ENCODE measurements at places on chromosomes 2 and 18.
A peak's percentile ranks its signal among the peaks of the same experiment; 100 is the strongest.

GRCh38 chr18:7038330-7038851, 79.2 kb downstream of the LAMA1 start:
- DNase-seq: no peak

GRCh38 chr2:95007031-95007609, 18.4 kb upstream of the MAL start:
- DNase-seq: no peak

GRCh38 chr18:24530630-24531111, 70.2 kb downstream of the HRH4 start:
- DNase-seq: no peak

DNA sequence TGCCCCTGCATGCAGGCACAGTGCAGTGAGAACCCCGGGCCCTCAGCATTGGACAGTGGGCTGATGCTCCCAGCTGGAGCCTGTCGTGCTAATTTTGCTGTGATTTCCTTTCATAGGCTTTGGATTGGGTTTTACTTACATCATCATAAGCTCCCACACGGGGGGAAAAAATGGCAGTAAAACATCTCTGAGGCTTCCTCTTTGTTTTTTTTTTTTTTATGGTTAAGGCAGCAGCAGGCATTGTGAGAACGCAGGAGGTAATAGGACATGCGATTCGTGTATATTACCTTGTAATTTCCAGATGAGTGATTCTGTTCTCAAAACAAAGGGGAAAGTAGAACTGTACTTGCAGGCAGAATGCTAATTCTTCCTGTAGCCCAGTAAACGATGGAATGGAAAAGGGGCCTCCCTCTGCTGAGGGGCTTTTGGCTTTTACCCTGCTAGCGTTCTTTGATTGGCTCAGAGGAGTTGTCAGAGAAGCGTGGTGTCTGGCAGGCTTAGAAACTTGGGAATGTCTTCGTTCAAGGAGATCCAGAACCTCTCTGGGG, 89.7 kb downstream of the NPAS2 start:
- no peak for DNase-seq

DNA sequence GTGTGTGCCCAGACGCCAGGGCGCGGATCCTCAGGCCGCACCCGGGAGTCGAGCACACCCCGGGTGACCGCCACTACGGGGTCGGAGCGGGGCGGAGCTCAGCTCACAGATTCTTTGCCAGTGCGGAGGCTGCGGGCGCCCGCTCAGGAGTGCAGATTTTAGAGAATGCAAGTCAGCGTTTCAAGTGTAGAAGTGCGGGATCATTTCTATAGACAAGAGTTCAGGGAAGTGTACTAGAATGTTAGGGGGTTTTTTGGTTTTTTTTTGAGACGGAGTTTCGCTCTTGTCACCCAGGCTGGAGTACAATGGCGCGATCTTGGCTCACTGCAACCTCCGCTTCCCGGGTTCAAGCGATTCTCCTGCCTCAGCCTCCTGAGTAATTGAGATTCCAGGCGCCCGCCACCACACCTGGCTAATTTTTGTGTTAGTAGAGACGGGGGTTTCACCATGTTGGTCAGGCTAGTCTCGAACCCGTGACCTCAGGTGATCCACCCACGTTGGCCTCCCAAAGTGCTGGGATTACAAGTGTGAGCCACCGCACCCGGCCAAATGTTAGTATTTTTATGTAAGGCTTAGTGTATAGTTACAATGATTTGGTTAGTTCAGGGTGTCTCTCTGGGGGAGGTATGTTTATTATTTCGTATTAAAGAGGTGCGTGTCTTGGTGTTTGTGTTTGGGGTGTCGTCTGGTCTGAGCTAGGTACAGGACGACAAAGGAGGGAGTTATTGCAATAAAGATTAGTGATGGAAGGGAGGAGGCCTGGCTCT, 619 bp upstream of the FAM168B start:
- no peak for DNase-seq

GRCh38 chr18:80106482-80107051, 2.5 kb upstream of the ADNP2 start:
- no peak for DNase-seq

GRCh38 chr2:51959696-51960095, 927.8 kb upstream of the NRXN1 start:
- DNase-seq: no peak

GRCh38 chr2:102313950-102314349, 2.6 kb downstream of the IL1RL1 start:
- DNase-seq: no peak

DNA sequence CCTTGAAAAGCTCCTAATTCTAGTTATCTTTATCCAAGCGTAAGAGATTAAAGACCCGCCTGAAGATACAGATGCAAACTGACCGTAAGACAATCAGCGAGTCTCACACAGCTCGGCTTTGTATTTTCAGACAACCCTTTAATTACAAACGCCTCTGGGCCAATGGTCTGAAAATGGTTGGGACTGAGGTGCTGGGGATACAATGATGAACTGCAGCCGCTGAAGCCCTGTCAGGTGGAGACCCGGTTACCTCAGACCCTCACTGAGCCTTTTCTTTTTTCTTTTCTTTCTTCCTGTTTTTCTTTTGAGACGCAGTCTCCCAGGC, 715 bp upstream of the CFAP36 start:
- DNase-seq: no peak

DNA sequence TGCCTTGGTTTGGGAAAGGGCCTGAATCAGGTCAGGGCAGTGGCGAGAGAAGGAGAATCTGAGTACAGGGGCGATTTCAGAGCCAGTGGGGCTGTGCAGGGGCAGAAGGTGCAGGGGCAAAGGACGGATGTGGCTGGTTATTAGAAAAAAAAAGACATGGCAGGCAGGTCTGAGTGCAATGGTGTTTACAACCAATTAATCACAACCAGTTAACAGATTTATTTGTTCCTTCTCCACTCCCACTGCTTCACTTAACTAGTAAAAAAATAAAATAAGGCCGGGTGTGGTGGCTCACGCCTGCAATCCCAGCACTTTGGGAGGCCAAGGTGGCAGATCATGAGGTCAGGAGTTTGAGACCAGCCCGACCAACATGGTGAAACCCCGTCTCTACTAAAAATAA, 5.5 kb downstream of the TNFRSF11A start:
- no peak for DNase-seq

- DNase-seq: no peak
Observed at GRCh38 chr2:60337142-60337497, 216.3 kb downstream of the BCL11A start.

DNA sequence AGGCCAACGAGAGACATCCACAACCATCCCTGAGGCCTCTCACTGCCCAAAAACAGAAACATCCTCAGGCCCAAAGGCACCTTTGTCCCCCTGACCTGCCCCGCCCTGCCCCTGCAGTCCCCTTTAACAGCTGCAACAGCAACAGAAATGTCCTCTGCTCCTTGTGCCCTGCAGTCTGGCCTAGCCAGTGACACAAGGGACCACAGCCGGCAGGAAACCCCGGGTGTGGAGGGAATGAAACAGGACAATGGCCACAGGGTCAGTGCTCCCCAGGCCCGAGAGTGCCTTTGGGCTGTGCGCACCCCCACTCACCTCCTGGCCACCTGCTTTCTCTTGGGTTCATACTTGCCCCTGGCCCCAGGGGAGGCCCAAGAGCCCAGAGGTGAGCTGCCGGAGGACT, 35.6 kb downstream of the SNED1 start:
- no peak for DNase-seq

DNA sequence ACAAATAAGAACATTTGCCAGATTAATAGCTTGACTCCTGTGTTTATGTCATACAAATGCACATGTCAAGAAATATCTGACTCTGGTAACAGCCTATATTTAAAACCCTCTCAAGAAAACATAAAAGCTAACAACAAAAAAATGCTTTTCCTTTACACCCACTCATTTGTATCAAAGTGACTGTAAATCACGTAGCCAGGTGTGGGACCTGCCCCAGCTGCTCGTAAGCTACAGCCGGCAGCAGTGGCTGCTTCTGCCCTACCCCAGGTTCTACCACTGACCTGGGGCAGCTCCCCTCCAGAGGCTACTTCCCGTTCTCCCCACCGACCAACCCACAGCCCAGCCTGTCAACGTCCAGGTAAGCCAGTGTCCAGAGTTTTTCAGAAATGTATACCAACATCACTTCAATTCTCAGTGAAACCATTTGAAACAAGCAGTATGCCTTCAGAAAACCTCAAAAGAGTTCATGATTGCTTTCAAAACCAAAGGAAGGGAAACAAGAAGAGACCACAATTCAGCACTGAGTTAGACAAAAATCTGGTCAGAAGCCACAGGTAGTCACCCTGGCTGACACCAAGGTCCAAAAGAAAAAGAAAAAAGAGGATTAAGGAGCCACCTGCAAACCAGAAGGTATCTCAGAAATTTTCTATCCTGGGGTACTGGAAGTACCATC, 40.4 kb downstream of the KIDINS220 start:
- no peak for DNase-seq

- no peak for DNase-seq
Observed at GRCh38 chr2:230266638-230267037, 41.1 kb downstream of the SP140 start.

- DNase-seq: no peak
Observed at GRCh38 chr2:151852260-151853069, 24.2 kb upstream of the ARL5A start.

- DNase-seq: no peak
Observed at GRCh38 chr2:64943387-64944150, 45.6 kb upstream of the SLC1A4 start.

DNA sequence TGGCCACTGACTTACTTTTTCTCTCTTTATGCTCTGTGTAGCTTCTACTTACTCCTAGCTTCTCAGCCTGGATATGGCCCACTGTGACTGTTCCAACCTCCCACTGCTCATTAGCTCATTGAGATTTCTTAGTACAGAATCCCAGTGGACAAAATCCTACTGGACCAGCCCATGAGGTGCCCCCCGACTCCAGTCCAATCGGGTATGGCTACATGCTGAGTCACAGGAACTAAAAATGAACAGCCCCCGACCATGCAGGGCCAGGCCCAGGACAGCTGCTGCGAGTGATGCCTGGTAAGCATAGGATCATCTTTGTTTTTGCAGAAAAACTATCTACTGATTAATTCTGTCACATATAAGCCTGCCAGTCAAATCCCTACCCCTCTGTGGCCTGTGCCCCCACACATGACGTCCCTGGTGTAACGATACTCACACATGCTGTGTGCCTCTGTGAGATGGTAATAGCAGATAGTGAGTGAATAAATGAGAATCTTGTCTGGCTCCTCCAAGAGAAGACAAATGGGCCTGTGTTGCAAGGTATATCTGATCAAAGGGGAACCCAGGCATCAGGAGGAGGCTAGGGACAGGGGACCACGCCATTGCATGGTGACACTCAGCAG, 85.9 kb upstream of the KLF7 start:
- no peak for DNase-seq

DNA sequence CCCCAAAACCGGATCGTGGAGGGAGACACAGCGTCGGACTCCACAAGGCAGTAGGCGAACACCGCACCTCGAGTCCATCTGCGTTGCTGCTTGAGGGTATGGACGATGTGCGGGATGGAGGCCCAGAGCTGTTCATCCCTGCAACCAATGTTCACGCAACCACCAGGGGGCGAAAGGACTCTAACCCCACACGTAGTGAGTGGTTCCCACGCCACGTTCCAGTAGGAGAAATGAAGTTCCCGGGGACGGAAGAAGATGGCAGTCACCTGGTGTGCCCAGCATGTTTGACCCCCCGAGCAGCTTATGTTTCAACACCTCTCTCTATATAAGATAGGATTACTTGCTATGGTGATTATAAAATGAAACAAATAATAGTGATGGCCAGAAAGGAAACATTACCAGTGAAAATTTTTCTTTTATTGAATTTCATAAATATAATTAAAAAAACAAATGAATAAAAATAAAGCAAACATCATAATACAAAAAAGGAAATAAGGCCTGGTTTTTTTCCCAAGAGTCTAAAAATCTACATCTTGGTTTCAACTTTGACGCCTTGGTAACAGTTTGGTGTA, 184.3 kb downstream of the SH3BP4 start:
- peak; percentile 56 for DNase-seq

DNA sequence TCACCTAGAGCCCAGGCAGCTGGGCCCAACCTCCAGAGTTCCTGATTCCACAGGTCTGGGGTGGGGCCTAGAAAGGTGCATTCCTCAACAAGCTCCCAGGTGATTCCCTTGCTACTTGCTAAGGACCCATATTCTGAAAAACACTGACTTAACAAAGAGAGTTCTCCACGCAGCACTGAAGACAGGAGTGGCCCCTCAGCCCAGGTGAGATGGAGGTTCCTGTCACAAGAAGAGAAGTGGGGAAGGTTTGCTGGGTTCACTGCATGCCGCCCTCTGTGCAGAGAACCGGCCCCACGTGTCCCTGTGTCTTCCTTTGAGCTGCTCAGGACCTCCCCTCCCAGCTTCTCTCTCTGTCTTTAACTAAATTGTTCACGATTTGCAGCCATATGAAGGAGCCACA, 201.4 kb upstream of the DDX18 start:
- no peak for DNase-seq

DNA sequence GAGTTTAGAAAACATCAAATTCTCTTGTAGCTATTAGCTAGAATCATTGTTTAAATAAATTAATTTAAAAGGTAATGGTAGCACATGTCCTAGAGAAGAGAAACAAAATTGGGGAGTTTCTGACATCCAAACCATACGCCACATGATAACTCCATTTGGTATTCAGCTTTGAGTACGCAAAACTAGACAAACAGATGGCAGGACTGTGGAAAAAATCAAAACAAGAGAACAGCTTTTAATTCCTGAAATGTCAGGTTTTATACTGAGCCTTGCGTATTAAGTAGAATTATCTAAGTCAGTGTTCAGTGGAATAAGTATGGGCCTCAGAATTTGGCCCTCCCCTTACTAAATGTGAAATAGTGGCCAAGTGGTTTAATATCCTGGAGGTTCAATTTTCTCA, 82.4 kb upstream of the PDE1A start:
- no peak for DNase-seq

DNA sequence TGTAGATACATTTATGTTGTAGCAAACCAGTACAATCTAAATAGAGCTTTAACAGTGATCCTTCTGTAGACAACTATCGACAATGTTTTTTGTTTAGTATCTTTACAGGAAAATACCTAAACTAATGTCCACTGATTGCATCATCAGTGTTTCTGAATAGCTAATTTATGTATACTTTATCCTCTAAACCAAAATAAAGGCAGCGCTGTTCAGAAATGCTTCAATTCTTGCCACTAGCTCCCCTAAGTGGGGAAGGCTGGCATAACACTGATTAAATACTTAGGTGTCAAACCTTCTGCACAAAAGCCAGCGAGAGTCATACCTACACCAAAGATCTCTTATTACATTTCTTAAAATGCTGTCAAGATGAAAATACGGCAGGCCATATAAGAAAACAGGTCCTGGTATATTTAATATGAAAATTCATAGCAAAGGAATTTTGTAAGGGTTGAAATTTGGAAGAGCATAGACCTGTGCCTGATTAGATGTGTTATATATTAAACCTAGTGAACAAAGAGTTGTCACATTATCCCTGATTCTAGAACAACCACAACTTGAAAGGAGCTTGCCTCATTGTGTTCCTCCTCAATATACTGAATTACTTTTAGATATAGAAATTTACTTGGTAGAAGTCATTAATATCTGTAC, 1693.4 kb upstream of the SLC39A10 start:
- no peak for DNase-seq

DNA sequence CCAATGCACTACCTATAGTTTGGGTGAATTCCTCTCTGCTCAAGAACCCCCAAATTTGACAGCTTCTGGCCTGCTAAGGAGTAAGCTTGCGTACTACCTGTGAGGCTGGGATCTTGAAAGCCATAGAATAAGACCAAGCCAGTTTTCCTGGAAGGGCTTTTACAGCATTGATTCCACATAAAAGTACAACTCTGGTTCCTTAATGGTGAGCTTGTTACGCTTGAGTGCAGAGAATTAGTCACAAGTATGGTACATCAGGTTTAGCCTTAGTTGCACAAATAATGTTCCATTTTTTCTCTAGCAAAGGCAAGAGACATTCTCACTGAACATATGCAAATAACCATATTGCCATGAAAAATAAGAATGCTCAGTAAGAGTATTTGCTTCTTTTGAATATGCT, 39.1 kb upstream of the STK39 start:
- DNase-seq: no peak
